ENCODE measurements at places on chromosomes 7 and 10.

DNA sequence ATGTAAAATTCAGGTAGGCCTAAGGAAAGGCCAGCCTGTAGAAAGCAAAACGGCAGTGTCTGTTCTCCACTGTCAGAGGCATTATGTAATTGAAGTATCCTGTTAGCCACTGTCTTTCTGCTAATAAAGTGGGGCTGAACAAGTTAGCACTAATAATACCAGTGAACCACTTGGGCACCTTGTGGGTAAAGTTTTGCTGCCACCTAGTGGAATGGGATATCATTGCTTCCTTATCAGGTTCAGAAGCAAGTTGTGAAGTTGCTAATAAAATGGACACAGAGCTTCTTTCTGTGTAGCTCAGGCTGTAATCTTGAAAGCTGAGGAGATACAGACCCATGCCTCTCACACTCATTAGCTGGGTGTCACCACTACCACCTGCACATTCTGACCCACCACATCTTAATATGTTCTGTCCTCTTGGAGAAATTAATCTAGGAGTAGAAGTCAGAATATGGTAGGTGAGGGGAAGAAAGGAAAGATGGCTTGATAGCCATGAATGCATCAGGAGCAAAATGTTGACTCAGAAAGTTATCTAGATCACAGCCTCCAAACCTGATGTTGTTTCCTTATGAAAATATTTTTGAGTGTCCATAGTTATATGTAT lies 175.1 kb downstream of the SEPTIN7 start:
- peak; percentile 70 for DNase-seq

GRCh38 chr10:88291289-88292184 lies 291.6 kb downstream of the RNLS start:
- DNase-seq: no peak

- no peak for DNase-seq
Measured at GRCh38 chr10:88411772-88412349, 171.3 kb downstream of the RNLS start.

GRCh38 chr7:27635728-27636127 lies 27.0 kb downstream of the HIBADH start:
- no peak for DNase-seq

DNA sequence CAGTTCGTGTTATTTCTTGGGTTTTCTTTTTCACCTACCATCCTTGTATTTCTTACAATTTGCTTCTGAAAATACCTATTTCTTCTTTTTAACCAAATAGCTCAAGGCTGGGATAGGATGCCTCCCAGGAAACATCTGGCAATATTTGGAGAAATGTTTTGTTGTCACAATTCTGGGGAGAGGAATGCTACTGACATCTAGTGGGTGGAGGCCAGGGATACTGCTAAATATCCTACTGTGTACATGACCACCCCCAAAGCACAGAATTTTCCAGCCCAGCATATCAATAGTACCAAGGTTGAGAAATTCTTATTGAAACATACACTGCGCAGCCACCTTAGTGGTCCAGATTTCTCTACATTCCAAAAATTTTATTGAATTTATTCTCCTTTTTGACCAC lies 55.5 kb downstream of the CNTNAP2 start:
- DNase-seq: no peak

- DNase-seq: no peak
Measured at GRCh38 chr10:13690281-13690825, 103.6 kb downstream of the PRPF18 start.

DNA sequence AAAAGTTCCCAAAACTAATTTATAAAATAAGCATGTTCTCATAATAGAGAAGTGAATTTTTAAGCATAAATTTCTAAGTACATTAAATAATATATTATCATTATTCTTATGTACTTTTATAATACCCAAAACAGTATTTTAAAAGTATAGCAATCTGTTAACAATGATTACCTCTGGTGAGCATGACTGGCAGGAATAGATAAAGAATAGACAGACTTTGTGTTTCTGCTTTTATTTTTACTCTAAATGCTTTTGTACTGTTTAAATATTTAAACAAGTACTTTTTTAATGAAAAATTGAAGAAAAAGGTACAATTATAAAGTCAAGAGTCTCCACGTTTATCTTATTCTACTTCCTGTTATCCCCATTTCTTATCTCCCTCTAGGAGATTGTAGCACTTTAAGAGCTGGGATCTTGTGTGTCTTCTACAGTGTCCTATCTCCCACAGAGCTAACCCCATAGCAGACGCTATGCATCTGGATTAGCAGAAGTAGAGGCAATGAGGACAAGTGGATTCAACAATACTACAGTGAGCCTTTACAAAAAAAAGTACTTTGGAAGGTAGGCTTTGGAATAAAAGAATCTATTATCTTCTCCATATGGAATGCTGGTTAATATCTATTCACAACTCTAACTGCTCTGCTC lies 42.9 kb downstream of the IDE start:
- no peak for DNase-seq

GRCh38 chr10:14120812-14121211 lies 209.9 kb downstream of the FRMD4A start:
- DNase-seq: no peak

- no peak for DNase-seq
Measured at GRCh38 chr7:149196705-149197171, 1.4 kb downstream of the ZNF282 start.

DNA sequence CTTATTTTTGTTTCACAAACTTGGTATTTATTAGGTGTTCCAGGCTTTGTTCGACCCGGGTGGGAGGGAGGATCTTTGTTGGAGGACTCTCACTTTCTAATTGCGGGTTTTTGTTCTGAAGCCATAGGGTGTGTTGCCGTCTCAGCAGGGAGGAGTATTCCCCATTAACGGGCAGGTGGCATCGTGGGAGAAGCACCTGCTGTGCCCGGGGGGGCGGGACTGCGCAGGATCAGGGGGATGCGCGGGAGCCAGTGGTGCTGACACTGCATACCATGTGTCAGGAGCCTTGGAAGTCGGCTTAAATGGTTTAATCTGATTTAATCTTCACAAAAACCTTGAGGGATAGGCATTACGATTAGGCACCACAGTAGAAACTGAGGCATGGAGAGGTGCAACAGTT lies 113.0 kb downstream of the MGMT start:
- DNase-seq: no peak

GRCh38 chr10:35339942-35340341 lies 3.6 kb downstream of the CCNY start:
- no peak for DNase-seq

GRCh38 chr7:11062110-11062509 lies 88.4 kb downstream of the PHF14 start:
- DNase-seq: no peak

DNA sequence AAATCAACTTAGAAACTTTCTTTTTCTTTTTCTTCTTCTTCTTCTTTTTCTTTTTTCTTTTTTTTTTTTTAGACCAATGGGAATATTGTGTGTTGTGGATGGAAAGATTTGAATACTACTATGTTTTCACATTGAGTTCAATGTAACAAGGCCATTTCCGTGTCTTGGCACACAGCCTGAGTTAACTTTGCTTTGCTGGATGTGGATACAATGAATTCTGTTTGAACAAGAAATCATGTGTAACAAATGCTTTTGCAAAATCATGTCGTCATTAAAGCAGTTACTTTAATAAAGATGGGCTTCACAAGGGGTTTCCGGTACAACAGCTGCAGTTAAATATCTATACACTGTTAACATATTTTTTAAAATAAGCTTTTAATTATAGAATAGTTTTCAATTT lies 13.5 kb upstream of the ENTPD1 start:
- no peak for DNase-seq

- DNase-seq: no peak
Measured at GRCh38 chr10:120755771-120756170, 95.4 kb upstream of the WDR11 start.

DNA sequence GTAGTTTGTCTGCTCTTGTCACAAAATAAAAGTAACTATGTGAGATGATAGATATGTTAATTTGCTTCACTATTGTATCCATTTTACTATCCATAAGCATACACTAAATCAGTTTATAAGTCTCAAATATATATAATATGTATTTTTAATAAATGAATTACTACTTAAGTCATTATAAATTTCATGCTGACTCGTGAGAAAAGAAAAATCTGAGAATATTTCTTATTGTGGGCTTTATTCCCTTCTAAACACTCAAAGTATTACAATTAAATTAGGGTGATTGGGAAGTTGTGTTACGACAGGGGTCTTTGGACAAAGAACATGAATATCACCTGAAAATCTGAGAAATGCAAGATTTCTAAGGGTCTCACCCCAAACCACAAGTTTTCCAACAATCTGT lies 48.7 kb upstream of the RELN start:
- no peak for DNase-seq

- DNase-seq: peak; percentile 27
Measured at GRCh38 chr10:73117976-73118743, 7.9 kb downstream of the NUDT13 start.

- DNase-seq: peak; percentile 55
Measured at GRCh38 chr10:7471720-7472367, 61.0 kb upstream of the SFMBT2 start.

DNA sequence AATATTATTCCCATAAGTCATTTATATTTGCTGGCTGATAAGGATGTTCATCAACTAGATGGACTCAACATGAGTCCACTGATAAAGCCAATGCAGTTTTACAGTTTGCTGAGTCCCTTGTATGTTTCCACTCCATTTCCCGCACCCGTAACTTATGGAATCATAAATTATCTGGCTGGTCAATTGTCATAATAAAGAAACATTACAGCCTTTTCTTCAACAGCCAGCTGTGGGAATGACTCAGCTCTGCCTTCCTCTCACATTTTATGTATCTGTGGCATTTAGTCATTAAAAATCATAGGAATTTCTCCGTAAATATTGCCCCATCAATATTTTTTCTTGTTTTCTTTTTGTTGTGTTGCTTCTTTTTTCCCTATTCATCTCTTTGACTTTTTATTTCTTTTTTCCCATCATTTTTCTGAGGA lies 22.3 kb upstream of the TMEM26 start:
- no peak for DNase-seq

GRCh38 chr7:30062587-30062986 lies 34.4 kb downstream of the PLEKHA8 start:
- DNase-seq: peak; percentile 42

DNA sequence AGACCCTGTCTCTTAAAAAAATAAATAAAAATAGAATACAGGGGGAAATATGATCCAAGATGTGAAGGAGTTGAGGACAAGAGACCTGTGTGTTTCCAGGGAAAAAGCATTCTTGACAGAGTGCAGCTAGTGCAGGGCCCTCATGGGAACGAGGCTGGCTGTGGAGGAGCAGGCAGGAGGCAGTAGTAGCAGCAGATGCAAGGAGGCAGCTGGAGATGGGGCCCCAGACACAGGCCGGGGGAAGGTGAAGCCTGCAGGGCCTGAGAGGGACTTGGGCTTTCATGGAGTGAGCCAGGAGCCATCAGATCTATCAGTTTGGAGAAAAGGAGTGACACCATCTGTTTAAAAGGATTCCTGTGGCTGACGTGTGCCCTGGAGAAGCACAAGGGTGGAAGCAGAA lies 71.4 kb upstream of the ZNF438 start:
- DNase-seq: no peak

DNA sequence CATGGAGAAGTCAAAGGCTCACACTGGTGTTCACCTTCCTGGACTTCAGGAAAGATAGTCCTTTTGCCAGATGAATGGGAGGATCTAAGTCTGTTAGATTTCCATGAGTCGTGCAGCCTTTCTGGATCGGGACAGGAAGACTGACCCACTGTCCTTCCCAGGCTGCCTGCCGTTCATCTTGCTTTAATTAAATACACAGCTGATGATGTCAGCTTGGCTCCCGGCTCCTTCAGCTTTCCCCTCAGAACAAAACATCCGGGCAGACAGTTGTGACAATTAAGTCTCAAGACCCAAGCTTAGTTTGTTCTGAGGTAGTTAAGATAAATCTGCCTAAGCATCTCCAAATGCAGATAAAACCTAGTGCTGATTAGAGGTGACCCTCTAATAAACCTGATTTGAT lies 58.6 kb downstream of the AUTS2 start:
- peak; percentile 72 for DNase-seq

DNA sequence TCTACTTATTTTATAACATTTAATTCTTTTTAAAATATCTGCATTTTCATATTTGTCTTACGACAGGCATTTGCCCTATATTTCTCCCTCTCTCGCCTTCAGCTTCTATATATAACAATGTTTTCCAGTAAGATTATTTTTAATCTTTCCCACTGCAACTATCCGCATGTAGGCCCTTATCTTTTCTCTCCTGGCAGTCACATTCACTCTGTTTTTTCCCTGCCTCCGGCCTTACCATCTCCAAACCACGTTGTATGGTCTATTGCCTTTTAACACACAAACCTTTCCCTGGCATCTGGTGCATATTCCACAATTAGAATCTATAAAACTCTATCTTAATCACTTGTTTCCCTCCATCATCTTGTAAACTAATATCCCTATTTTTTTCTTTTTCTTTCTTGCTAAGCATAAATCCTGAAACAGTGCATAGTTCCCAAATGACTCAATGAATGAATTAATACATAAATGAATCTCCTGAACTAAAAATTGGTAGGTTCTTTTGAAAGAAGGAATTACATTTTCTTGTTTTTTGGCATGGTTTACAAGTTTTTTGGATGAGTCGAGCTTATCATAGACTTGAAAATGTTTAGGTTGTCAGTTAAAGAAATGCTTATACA lies 173.2 kb downstream of the SEMA3A start:
- no peak for DNase-seq

DNA sequence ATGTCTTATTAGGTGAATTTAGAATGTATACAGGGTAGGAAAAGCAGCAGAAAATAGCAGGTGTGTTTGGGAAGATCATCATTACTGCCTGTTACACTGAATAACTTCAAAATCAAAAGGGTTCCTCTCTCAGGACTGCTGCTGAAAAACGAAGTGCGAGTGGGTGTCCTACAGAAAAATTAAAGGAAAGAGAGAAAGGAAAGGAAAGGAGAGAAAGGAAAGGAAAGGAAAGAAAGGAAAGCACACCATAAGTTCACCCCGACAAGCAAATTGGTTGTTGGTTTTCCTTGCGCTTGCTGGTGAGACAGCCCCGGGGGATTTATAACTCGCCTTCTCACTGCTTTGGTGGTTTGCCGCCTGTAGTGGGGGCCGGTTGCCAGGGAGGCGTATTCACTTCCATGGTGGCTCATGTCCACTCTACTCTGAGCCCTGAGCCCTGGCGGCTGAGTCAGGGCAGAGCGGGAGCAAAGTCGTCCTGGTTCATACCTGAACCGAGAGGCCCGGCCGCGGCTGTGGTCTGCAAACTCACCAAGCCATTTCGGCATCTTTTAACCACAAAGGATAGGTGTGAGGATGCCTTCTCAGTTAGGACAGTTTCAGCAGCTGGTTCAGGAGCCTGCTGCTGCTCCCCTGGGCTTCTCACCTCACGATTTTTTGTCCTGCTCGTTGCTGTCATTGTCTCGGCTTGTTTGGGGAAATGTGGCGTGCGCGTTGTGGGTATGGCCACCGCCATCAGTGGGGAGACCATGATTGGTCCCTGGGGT lies 26.1 kb downstream of the INPP5A start:
- no peak for DNase-seq

DNA sequence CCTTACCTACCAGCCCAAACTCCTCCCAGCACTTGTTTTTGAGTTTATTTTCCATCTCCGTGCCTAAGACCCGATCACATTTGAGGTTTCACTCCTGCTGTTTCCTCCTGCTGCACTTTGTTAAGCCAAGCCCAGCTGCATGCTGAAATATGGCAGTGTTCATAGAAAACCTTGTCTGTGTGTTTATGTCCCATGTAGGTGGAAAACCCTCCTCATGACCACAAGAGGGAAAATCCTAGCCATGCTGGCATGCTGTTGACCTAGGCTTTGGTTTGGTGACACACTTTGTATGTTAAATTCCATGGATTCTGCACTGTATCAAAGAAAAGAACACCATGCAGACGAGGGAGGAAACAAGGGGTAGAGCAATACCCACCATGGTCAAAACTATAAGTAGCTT lies 154.4 kb downstream of the CUBN start:
- no peak for DNase-seq

GRCh38 chr7:25662841-25663800 lies 434.8 kb upstream of the NPVF start:
- no peak for DNase-seq

Data from muscle of back (tissue), 13 donors.